ENCODE measurements at places on chromosomes 1 and 21.

DNA sequence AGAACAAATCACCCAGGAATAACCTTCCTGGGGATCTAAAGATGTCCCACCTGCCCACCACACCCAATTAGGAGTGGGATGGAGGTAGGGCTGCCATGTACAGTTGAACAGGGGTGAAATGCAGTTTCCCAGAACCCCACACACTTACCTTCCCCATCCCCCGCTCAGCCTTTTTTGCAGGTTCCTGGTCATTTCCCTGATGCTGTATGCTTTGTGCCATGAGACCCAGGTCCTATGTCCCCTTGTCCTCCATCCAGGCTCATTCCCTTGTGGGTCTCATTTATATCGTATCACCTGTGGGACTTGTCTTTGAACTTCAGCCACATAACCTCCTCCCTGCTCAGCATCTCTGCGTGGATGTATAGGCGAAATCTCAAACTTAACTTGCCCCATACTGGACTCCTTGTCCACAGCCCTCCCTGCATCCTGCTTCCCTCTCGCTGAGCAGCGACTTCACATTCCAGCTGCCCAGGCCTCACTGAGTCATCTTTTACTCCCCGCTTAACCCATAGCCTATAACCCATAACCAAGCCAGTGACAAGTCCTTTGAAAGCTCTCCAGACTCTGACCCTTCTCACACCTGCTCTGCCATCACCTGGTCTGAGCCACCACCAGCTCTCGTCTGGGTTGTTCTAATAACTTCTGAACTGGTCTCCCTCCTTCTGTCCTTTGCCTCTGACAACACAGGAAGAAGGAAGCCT is 4.7 kb downstream of the LDLRAD2 start:
- no peak for DNase-seq

DNA sequence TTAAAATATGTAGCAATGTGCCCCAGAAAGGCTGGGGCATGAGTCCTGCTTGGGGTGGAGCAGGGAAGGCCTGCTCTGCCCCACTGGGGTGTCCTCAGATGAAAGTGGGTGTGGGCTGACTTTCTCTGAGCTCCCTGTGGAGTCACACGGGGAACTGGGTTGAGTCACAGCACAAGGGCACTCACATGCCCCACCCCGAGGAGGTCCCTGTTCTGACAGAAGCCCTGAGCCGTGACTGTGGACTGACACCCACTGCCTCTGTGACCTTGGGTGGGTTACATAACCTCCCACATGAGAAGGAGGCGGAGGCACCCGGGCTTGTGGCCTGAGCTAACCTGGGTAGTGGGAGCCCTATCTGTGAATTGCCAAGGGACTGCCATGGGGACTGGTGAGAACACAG is 52.5 kb upstream of the TINAGL1 start:
- DNase-seq: no peak

- no peak for DNase-seq
Measured at GRCh38 chr21:27149034-27149433, 182.1 kb upstream of the ADAMTS5 start.

DNA sequence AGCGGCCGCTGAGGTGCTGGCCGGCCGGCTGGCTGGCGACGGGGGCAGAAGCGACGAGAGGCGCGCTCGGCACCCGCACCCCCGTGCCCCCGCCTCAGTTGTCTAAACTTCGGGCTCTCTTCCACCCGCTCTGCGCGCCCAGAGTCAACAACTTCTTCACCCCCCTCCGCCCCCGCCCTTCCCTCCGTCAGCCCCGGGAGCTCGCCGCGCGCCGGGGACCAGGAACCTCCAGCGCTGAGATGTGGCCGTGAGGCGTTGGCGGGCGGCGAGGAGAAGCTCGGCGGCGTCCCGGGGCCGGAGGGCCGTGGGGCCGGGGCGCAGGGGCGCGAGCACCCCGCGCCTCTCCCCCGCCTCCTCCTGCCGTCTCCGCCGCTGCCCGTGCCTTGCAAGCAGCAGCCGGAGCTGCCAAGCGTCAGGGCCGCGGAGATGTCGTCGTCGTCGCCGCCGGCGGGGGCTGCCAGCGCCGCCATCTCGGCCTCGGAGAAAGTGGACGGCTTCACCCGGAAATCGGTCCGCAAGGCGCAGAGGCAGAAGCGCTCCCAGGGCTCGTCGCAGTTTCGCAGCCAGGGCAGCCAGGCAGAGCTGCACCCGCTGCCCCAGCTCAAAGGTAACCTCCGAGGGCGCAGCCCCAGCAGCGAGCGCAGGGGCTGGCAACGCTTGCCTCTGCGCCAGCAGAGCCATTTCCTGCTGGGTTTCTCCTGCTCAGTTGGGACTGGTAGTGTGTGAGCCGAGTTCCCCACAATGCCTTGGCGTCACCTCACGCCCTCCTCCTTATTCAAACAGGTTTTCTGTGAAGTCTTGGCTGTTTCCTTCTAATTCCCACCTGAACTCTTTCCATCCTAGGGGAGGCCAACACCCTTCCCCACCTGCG is 710 bp downstream of the PPP2R5A start:
- DNase-seq: peak; percentile 39

- DNase-seq: no peak
Measured at GRCh38 chr1:5896706-5897660, 95.2 kb downstream of the NPHP4 start.

DNA sequence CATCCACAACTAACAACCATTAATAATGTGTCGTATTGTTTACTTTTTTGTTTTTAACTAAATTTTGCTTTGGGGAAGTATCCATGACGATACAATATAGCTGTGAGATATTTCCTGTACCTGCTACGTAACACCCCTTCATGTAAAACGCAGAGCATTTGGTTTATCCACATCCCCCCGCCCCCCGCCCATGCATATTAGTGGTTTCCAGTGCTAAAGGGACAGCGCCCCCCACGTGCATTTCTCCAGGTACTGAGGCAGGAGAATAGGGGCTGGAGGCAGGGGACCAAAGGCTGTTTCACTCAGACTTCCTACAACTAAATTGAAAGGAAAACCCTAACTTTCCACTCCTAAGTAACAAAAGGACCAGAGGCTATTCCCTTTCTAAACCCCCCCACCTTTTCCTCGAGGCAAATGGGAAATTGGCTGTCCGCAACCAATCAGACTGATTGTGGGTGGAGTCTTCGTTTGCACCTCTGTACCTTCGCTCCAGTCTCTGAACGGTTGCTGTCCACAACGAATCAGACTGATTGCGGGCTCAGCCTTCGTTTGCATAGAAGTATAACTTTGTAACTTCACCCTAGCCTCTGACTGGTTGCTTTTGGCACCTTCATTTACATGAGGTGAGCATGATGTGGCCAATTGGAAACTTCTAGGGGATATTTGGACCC is 12.2 kb upstream of the RIPK4 start:
- no peak for DNase-seq

All from stimulated activated CD4-positive, alpha-beta T cell treated with anti-CD3 and anti-CD28 coated beads, Interleukin-1b, Interleukin-23, amount 100 ng/mL, for 1 hour (primary cell).